ENCODE measurements at places on chromosomes 2 and 18. TPM values are rescaled to one million over a fixed set of nuclear protein-coding genes. Genes with fewer than 3 reads are reported as not detected.

GRCh38 chr2:44839370-44839769 is 102.1 kb upstream of the SIX3 start:
- no peak for DNase-seq

GRCh38 chr2:211204456-211204855 is 648.1 kb downstream of the CPS1 start:
- DNase-seq: no peak

GRCh38 chr18:21115519-21116411 is 4.2 kb upstream of the ROCK1 start:
- no peak for DNase-seq

The ST8SIA3 gene
- not detected for total RNA-seq

The ALLC gene
- 0.23 TPM for total RNA-seq

Measured in right cardiac atrium (tissue), 5 donors.